Pancreas (tissue), 10 donors: ENCODE measurements at places on chromosomes 5 and 9. TPM values are rescaled to one million over a fixed set of nuclear protein-coding genes. Genes with fewer than 3 reads are reported as not detected.

- no peak overlapping the region for H3K27ac ChIP-seq
These were observed 490.9 kb downstream of the NFIB start for GRCh38 chr9:13823026-13823425.

DNA sequence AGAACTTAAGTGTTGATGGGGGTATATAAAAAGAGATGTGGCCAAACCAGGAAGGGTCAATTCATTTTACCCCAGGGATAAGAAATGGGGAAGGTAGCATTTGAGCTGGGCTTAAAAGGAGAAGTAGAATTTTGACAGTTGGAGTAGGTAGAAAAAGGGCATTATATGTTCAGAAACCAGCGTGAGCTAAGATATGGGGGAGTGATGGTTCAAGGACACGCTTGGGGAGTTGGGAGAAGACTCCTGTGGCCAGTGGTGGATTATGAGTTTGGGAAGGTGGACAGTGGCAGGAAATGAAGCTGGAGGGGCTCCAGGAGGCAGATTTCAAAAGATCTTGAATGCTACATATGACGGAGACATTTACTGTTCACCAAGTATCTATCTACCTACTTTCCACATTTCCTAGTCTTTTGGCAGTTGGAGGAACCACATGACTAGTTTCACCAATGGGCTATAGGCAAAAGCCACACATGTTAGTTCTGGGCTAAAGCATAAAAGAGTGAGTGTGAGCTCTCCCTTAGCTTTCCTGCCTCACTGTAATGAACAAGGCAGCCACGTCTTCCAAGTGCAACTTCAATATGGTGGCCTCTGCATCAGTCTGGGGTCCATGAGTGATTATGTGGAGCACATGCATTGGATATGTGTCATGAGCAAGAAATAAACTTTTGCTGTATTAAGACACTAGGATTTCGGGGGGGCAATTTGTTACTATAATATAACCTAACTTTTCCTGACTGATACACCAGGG, 15.7 kb upstream of the GSN start:
- no peaks in the 10 kb centered on the region for H3K36me3 ChIP-seq
- H3K4me1 ChIP-seq: no peaks in the 10 kb centered on the region
- no peak overlapping the region for H3K4me3 ChIP-seq
- H3K27ac ChIP-seq: no peak overlapping the region
- H3K27me3 ChIP-seq: no peaks in the 10 kb centered on the region

DNA sequence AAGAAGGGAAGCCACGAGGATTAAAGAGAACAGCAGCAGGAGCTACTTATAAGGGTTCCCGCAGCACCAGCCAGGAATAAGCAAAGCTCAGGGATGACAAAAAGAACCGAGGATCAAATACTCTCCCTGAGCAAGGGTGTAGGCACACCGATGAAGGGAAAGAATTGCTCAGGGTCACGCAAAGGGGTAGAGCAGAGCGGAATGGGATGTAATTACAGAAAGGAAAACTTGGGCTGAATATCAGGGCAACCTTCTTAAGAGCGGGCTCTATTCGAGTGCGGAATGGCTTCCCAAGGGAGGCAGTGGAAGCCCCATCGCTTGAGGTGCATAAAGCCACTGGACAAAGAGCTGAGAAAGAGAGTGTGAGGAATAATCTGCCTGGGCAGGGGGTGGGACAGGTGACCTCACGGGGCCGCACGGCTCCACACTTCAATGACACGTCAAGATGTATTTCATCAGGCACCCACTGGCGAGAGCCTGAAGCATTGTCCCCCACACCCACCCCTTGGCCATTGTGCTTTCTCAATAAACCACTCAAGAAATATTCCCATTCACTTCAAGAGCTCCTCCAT, 162.2 kb downstream of the EBF1 start:
- no peaks in the 10 kb centered on the region for H3K36me3 ChIP-seq
- H3K27ac ChIP-seq: no peak overlapping the region

DNA sequence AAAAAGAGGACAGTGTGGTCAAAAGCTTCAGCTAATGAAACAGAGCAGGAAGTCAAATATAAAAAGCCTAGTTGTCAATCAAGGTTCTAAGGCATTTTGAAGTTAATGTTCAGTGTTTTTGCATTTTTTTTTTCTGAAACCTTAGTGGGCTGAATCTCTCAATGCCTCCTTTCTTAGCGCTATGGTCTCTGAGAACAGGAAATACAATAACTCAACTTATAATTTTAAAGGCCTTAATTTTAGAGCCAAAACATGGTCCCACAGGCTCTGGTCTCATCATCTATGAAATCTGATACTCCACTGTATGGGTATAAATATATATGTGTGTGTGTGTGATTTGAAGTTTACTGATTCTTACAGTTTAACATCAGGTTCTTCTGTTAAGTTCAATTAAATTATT, 63.3 kb upstream of the DPYSL3 start:
- H3K4me1 ChIP-seq: no peaks in the 10 kb centered on the region
- no peak overlapping the region for H3K27ac ChIP-seq

GRCh38 chr5:38643616-38644015, 87.2 kb upstream of the LIFR start:
- DNase-seq: no peak
- no peaks in the 10 kb centered on the region for H3K36me3 ChIP-seq
- no peak overlapping the region for H3K27ac ChIP-seq
- H3K27me3 ChIP-seq: no peaks in the 10 kb centered on the region

DNA sequence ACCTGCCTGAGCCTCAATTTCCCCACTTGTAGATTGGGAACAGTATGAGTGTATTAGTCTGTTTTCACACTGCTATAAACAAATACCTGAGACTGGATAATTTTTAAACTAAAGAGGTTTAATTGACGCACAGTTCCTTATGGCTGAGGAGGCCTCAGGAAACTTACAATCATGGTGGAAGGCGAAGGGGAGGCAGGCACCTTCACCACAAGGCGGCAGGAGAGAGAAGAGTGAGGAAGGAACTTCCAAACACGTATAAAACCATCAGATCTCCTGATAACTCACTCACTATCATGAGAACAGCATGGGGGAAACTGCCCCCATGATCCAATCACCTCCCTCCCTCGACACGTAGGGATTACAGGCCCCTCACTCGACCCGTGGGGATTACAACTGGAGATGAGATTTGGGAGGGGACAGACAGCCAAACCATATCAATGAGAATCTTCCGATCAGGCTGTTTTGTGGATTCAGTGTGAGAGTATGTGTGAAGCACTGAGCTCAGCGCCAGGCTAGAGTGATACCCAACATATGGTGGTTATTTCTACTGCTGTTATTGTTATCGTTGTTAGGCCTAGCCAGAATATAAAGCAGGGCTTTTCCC, 14.6 kb upstream of the LMX1B start:
- DNase-seq: no peak
- no peaks in the 10 kb centered on the region for H3K36me3 ChIP-seq
- H3K4me1 ChIP-seq: no peaks in the 10 kb centered on the region
- H3K4me3 ChIP-seq: no peak overlapping the region
- H3K27me3 ChIP-seq: no peaks in the 10 kb centered on the region

DNA sequence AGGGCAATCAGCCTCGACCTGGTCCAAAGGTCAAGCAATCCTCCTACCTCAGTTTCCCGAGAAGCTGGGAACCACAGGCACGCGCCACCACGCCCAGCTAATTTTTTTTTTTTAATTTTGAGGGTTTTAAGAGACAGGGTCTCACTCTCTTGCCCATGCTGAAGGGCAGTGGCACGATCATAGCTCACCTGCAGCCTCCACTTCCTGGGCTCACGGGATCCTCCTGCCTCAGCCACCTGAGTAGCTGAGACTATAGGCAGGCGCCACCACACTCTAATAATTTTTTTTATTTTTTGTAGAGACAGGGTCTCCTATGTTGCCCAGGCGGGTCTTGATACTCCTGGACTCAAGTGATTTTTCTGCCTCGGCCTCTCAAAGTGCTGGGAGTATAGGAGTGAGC, 1.6 kb downstream of the UIMC1 start:
- no peaks in the 10 kb centered on the region for H3K27me3 ChIP-seq
- H3K27ac ChIP-seq: no peak overlapping the region
- H3K36me3 ChIP-seq: no peaks in the 10 kb centered on the region
- H3K4me1 ChIP-seq: peaks cover 5% of the 10 kb centered on the region
- no peak for DNase-seq
- no peak overlapping the region for H3K4me3 ChIP-seq

DNA sequence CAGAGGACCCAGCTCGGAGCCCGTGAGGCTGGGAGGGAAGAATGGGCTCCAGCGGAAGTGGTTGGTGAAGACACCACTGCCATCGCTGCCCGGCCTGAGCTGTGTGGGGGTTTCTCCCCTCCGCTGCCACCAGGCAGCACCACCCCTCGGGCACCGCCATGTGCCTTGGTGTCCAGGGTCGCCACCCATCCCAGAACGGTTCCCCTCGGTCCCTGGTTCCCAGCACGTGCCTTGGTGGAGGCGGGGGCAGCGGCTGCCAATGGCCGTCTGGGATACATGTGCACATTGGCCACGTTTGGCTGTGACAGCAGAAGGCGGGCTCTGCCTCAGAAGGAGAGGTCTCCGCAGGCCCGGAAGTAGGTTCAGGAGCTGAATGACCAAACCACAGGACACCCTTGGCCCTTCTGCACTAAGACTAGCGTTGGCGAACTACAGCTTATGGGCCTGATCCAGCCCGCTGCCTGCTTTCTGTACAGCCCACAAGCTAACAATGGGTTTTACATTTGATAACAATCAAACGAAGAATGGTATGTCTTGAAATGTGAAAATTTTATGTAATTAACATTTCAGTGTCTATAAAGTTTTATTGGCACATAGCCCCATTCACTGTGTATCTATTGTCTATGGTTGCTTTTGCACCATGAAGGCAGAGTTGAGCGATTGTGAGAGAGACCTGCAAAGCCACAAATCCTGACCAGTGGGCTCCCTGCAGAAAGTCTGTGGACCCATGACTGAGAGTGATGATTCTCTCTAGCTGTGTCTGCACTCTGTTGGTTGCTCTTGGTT, 91.7 kb upstream of the RAPGEF1 start:
- no peak overlapping the region for H3K4me3 ChIP-seq
- H3K4me1 ChIP-seq: no peaks in the 10 kb centered on the region
- DNase-seq: no peak
- H3K36me3 ChIP-seq: no peaks in the 10 kb centered on the region
- H3K27ac ChIP-seq: no peak overlapping the region

DNA sequence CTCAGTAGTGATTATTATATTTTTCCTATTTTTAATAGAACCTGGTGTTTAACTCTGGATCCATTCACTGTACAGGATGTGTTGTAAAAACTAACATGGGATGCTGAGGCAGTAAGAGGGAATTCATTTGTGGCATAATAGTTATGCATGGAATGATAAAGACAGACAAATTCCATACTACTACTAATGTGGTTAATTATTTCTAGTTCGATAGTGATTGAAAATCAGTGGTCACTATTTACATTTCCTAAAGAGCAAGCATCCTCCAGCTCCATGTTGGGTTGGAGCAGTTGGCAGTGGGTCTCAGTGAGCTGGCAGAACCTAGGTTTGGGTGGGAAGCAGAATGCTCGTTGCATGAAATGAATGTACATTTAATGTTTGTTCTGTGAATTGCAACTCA, 122.6 kb downstream of the SAXO1 start:
- no peak overlapping the region for H3K4me3 ChIP-seq
- no peak overlapping the region for H3K27ac ChIP-seq
- no peaks in the 10 kb centered on the region for H3K4me1 ChIP-seq
- no peaks in the 10 kb centered on the region for H3K27me3 ChIP-seq

DNA sequence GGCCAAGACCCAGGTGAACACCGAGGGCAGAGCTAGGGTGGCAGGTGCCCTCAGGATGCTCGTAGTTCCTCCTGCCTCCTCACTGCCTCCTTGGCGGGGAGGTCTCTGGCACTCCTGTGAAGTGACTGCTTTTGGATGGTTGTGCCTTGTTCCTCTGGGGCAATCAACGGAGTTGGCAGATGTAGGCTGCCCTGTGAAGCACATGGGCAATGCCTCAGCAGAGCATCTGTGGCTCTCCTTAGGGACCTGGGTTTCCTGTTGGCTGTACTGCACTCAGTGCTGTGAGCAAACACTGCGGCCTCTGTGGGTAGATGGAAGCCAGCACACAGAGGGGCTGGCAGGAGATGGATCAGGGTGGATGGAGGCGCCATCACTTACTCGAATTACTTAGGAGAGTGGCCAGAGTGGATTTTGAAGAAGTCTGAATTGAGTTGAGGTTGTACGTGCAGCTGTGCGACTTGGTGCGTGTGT, 71.4 kb upstream of the COL5A1 start:
- H3K36me3 ChIP-seq: no peaks in the 10 kb centered on the region
- H3K27me3 ChIP-seq: no peaks in the 10 kb centered on the region
- H3K27ac ChIP-seq: no peak overlapping the region
- H3K4me3 ChIP-seq: no peak overlapping the region

- H3K4me3 ChIP-seq: no peak overlapping the region
- H3K4me1 ChIP-seq: no peaks in the 10 kb centered on the region
- no peak overlapping the region for H3K27ac ChIP-seq
- H3K27me3 ChIP-seq: no peaks in the 10 kb centered on the region
- no peaks in the 10 kb centered on the region for H3K36me3 ChIP-seq
- DNase-seq: no peak
These were observed 202.6 kb downstream of the SEMA5A start for GRCh38 chr5:9343146-9343850.

DNA sequence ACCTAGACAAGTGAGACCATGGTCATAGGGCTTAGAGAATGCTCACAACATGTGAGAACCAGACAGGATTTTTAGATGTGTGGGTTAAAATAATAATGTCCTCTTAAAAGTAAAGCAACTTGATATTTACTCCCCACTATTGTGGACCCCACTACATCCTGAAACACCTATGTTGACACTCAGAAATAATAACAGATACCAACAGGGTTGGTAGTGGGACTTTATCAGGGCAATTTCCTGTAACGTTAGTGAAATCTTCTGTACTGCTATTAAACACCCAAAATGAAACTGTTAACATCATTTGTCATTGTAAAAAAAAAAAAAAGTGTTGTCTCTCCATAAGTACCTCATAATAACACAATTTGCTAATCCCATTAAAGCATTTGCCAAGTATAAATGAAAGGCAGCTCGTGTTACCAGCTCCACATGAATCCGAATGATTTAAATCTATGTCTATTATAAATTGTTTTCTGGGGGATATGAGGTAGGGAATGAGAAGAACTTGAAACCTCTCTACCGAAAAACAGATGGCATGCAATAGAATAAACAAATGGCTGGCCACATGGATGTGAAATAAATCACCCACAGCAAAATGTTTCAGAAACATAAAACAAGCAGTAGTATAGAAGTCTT, 285.9 kb downstream of the ARHGEF28 start:
- H3K36me3 ChIP-seq: peaks cover 22% of the 10 kb centered on the region
- no peaks in the 10 kb centered on the region for H3K27me3 ChIP-seq
- no peak overlapping the region for H3K27ac ChIP-seq
- H3K4me1 ChIP-seq: peaks cover 11% of the 10 kb centered on the region
- DNase-seq: no peak
- no peak overlapping the region for H3K4me3 ChIP-seq

- H3K27ac ChIP-seq: no peak overlapping the region
- no peaks in the 10 kb centered on the region for H3K27me3 ChIP-seq
- H3K36me3 ChIP-seq: no peaks in the 10 kb centered on the region
- H3K4me3 ChIP-seq: no peak overlapping the region
- no peaks in the 10 kb centered on the region for H3K4me1 ChIP-seq
These were observed 5.7 kb upstream of the BHMT start for GRCh38 chr5:79105868-79106267.

PCDHB7 gene
- total RNA-seq: 0.35 TPM

JAKMIP2 gene
- total RNA-seq: 0.57 TPM

NRARP gene
- total RNA-seq: 23.4 TPM

HSPB3 gene
- not detected for total RNA-seq

VAV2 gene
- 26.5 TPM for total RNA-seq

PLPP7 gene
- 0.38 TPM for total RNA-seq
